Vein endothelial cell (primary cell): ENCODE measurements at places on chromosomes 1 and 21. TPM values are rescaled to one million over a fixed set of nuclear protein-coding genes. Genes with fewer than 3 reads are reported as not detected.

Gene TRPM2
- 0.33 and 1.1 TPM in 2 replicates for total RNA-seq

Gene FAM151A
- total RNA-seq = not detected in 2 replicates

Gene SPATC1L
- 12.8 and 13.1 TPM in 2 replicates for total RNA-seq

Gene RSPH1
- total RNA-seq = 0.19 TPM in 1 of 2 replicates, not detected in the other

Gene GJA5
- 2.0 and 8.8 TPM in 2 replicates for total RNA-seq

Gene TRMT13
- total RNA-seq = 11.8 and 12.8 TPM in 2 replicates

Gene ELAPOR1
- total RNA-seq = 0.65 and 0.86 TPM in 2 replicates

Gene LY9
- not detected in 2 replicates for total RNA-seq
